Forelimb muscle (tissue), 1 donor: ENCODE measurements at places on chromosomes 2 and 18. TPM values are rescaled to one million over a fixed set of nuclear protein-coding genes. Genes with fewer than 3 reads are reported as not detected.

The RAD51AP2 gene
- 0.11 TPM for polyA plus RNA-seq

The KRTCAP3 gene
- polyA plus RNA-seq, result 1.8 TPM

The NAT8 gene
- polyA plus RNA-seq, result 0.29 TPM

The ZSWIM2 gene
- not detected for polyA plus RNA-seq

The IL18RAP gene
- 0.34 TPM for polyA plus RNA-seq

The NRP2 gene
- 11.7 TPM for polyA plus RNA-seq
